ENCODE measurements at places on chromosomes 3 and 15. TPM values are rescaled to one million over a fixed set of nuclear protein-coding genes. Genes with fewer than 3 reads are reported as not detected.

KY gene
- total RNA-seq: 1.6 TPM

- no peak for DNase-seq
These were observed 43.6 kb downstream of the DNAH12 start for GRCh38 chr3:57500506-57500905.

GRCh38 chr15:73334086-73334485 is 34.7 kb downstream of the HCN4 start:
- DNase-seq: no peak

C3orf80 gene
- 1.8 TPM for total RNA-seq

GRCh38 chr3:45958321-45958791 is 15.1 kb downstream of the CXCR6 start:
- DNase-seq: no peak

- DNase-seq: no peak
These were observed 25.7 kb downstream of the ACAA1 start for GRCh38 chr3:38111201-38111600.

- DNase-seq: peak; percentile 43
These were observed 63.6 kb upstream of the BOC start for GRCh38 chr3:113147681-113148261.

GOLGA6L7 gene
- total RNA-seq: not detected

DNA sequence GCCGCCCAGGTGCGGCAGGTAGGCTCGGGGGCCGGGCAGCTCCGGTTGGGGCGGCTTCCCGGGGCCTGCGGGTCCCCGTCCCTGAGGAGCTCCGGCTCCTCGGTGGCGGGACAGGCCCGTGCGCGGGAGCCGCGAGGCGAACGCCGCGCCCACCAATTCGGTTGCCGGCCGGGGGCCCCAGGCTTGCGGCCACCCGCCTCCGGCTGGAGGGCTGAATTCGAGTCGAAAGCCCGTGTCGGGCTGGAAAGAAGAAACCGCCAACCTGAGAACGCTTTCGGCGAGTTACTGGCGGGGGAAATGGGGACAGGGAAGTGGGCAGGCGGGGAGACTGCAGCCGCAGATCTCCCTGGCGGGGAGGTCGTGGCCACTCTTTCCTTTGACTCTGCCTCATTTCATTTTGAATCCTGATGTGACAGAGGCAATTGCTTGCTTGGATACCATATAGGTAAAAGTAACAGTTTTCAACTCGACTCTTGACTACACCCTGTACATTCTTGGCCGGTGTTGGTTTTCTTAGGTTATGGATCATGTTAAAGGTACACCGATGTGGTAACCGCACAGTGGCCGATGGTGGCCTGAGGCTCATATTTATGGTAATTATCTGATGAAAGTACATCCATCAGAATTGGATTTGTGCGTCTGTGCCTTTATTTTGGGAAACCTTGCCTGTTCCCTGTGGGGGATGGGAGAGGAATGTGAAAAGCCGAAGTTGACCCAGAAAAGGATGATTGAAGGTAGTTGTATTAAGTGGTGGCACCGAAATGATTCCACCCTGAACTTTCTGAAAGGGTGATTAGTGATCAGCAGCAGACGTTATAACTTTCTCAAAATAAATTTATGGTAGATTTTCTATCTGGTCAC is 1.7 kb downstream of the B3GNT5 start:
- no peak for DNase-seq

AP3B2 gene
- 5.8 TPM for total RNA-seq

GRCh38 chr3:21654662-21655061 is 96.3 kb downstream of the ZNF385D start:
- DNase-seq: peak; percentile 76

GRCh38 chr3:72193771-72194430 is 409.0 kb upstream of the PROK2 start:
- DNase-seq: no peak

CELSR3 gene
- 0.81 TPM for total RNA-seq

GRCh38 chr3:76765511-76765910 is 274.4 kb upstream of the ROBO2 start:
- no peak for DNase-seq

CNTN4 gene
- total RNA-seq: 0.09 TPM

CPEB1 gene
- total RNA-seq: 40.9 TPM

DNA sequence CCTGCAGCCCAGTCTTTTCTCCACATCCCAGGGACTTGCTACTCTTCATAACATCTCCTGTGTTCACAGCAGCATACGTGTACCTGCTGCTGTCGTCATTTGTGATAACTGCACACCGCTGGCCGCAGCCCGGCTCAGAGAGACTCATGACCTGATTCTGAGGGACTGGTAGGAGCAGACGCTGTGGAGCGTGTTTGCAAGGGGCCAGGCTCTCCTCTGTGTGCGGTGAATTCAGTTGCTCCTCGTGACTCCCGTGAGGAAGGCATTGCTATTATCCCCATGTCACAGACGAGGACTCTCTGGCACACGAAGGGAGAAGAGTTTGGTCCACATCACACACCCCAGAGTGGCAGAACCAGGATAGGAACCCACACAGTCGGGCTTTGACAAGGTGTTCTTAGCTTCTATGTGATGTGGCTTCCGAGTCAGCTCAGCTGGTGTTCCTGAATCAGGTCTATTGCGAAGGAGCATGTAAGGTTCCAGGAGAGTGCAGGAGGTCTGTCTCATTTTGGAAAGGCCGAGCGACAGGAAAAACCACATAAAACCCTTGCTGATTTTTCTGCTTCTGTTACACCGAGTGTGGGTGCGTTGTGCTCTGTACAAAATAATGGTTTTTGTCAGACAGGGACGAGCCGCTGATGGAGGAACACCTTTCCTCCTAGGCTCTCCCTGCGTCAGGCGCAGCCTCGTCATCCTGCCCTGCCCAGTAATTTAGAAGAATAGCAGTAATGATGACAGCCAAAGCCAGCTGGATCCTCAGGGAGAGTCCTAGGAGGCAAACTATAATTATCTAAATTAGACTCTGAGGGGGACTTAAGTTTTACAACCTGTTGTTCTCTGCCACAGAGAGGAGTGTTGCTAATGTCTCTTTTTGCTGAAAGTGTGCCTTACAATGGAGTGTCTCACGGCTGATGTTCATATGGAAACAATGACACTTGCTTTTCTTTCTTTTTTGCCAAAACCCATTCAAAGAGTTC is 157.5 kb upstream of the RGMA start:
- no peak for DNase-seq

DNA sequence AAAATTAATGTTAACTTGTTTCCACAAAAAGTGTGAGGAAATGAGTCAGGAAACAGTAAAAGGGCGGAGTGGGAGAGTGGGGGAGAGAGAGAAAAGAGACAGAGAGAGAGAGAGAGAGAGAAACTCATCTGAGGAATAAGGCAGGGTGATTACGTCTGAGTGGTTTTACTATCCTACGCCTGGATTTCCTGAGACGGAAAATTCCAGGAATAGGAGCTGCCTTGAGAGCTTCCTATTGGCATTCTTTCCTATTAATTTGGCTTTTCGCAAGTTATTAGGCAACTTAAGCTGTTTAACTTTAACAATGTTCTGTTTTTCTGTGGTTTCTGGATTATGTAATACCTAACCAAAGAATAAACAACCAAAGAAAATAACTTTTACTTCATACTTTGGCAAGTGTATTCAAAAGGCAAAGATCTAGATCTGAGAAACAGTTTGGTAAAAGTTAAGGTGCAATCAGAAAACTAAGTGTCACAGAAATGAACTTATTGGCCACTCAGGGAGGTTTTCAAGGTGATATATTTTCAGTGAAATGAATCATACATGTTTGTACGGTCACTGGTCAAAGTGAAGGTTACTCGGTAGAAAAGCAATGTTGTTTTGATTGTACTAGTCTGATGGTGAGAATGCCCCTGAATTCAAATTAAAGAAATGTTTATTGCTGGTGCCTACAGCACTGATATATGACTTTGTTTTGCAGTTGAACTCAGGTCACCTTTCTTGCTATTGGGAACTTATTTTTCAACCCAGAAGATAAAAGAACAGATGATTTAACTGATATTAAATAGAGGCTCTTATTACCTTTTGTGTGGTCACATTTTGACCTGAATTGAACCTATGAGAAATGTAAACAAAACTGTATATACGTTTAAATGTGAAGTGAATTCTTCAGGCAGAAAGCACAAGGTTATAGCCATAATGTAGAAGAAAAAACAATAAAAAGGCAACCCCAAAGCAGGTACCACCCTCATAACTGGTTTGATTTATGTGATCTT is 39.9 kb upstream of the TNFSF10 start:
- DNase-seq: peak; percentile 96

GRCh38 chr3:170085396-170085795 is 47.6 kb downstream of the GPR160 start:
- DNase-seq: no peak

DNA sequence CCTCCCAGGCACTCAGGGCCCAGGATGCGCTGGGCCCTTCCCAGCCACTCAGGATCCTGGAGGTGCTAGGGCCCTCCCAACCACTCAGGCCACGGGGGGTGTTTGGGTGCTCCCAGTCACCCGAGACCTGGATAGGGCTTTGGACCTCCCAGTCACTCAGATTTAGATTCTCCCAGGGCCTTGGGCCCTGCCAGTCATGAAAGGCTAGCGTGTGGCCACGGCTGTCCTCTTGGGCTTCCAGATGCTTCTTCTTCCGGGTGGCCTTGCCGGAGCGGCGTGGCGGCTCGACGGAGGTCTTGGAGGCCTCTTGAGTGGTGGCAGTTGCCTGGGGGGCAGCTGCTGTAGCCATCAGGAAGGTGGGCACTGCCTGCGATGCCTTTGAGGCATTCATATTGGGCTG is 2.8 kb downstream of the MAGEL2 start:
- no peak for DNase-seq

GRCh38 chr3:146222204-146223046 is 28.5 kb downstream of the PLSCR4 start:
- peak; percentile 44 for DNase-seq

EFCC1 gene
- not detected for total RNA-seq

DNA sequence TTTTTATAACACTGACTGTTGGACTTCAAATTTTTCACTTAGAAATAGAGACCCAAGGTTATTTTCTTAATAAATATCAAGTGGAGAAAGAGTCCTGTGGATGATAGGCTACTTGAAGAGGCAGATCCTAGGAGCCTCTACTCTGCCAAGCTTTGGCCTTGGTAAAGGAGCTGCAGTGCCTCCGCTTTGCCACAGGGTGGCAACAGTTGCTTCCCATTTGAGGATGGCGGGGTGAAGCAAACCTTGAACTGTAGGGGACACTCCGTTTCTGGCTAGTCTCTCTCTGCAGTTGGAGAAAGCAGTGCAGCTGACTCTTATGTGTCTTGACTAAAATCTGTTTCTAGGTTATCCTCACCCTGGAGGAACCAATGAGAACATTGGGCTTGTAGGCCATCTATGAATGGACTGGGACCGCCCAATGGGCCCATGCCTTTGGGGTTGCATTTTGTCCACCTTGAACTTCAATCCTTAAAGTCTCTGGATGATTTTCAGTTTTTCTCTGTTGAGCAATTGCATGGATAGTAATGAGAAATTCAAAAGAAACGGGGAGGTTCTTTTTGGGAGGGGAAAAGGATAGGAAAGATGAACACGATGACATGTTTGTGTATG is 9.8 kb downstream of the SCG5 start:
- DNase-seq: peak; percentile 85

IGF1R gene
- total RNA-seq: 13.2 TPM

FAM107A gene
- total RNA-seq: 0.54 TPM

DNA sequence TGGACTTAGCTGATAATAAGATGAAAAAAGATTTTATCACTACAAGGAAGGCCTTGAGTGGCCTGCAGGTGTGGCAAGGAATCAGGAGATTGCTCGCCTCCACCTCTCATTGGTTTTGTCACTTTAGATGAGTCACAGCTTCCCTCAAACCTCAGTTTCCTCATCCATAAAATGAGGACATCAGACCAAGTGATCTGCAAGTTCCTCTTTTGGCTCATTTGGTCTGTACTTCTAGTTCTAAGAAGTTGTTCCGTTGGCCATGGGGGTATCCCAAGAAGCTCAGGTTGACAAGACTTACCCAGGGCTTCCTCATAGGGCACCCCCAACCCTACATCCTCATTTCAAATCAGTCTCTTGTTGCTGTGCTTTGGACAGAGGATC is 254.1 kb downstream of the UACA start:
- no peak for DNase-seq

GRCh38 chr15:63052077-63052841 is 9.7 kb downstream of the TPM1 start:
- DNase-seq: no peak

CHRNA7 gene
- 0.18 TPM for total RNA-seq

DNA sequence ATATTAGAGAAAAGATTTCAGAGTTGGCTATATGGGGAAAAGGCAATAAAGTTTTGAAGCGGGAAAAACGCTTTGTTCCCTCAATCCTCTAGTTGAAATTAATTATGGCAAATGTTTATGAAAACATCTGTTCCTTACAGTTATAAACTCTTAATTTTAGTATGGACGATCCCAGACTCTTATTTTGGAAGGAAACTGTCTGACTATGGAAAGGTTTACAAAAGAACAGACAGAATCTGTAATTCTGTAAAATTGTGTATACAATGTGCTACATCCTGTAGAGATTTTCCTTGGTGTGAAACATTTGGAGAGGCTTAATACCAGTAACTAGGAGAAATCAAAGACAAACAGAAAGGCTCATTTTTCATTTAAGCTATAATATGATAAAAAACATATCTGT is 311.8 kb downstream of the TBC1D5 start:
- DNase-seq: no peak

GRCh38 chr3:71066849-71067261 is 516.7 kb downstream of the FOXP1 start:
- peak; percentile 71 for DNase-seq

GRCh38 chr3:121869736-121870135 is 24.5 kb upstream of the SLC15A2 start:
- DNase-seq: no peak

GRCh38 chr15:101056366-101057334 is 137.5 kb downstream of the LRRK1 start:
- no peak for DNase-seq

GRCh38 chr3:2937592-2937991 is 172.6 kb downstream of the IL5RA start:
- no peak for DNase-seq

DNA sequence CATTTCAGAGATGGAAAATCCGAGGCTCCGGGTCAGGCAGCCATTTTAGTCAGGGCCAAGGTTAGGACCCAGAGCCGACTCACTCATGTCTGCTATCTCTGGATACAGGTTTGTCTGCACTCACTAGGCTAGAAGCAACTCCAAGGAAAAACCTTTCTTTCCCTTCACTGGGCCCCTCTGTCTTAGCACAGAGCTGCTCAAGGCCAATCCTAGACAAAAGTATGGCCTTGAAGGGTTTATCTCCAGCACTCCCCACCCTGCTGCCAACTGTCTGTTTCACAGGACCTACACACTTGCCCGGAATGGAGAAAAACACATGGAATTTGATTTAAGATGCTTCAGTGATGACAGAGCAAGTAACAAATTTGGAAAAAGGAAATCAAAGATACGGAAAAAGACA is 25.6 kb downstream of the ACAN start:
- DNase-seq: peak; percentile 11

RASSF1 gene
- 20.4 TPM for total RNA-seq

GRCh38 chr3:45103753-45104714 is 42.1 kb downstream of the CDCP1 start:
- DNase-seq: no peak

- no peak for DNase-seq
These were observed 28.6 kb upstream of the KBTBD12 start for GRCh38 chr3:127886231-127886955.
